Kidney epithelial cell (primary cell): ENCODE measurements at places on chromosomes 5 and 9. TPM values are rescaled to one million over a fixed set of nuclear protein-coding genes. Genes with fewer than 3 reads are reported as not detected.

The RBM27 gene
- 14.6 and 17.0 TPM in 2 replicates for total RNA-seq

GRCh38 chr5:60248901-60249300 lies 355.4 kb upstream of the PDE4D start:
- no peak for DNase-seq

- DNase-seq, result peak; percentile 70
These were observed 61.8 kb downstream of the COX7C start for GRCh38 chr5:86679529-86679928.

The DEPDC1B gene
- 10.6 TPM in 2 replicates for total RNA-seq

GRCh38 chr9:28212979-28213378 lies 639.7 kb upstream of the C9orf72 start:
- peak; percentile 92 for DNase-seq

GRCh38 chr5:31625394-31625793 lies 13.5 kb upstream of the PDZD2 start:
- DNase-seq, result no peak

DNA sequence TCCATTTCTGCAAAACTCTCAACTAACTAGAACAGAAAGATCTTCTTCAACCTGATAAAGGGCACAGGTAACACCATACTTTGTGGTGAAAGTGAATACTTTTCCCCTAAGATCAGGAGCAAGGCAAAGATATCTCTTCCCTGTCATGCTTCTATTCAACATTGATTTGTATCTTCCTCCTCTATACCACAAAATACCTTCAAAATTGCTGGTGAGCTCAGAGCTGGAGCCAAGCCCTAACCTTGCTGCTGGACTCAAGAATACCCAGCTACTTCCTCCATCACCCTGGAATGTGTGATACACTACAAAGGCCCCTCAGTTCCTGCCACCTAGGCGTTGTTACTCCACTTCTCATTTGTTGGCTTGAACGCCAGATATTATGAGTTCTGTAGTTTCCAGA lies 499.0 kb downstream of the ACTL7B start:
- DNase-seq, result no peak

The WHRN gene
- total RNA-seq, result 8.1 and 9.2 TPM in 2 replicates

DNA sequence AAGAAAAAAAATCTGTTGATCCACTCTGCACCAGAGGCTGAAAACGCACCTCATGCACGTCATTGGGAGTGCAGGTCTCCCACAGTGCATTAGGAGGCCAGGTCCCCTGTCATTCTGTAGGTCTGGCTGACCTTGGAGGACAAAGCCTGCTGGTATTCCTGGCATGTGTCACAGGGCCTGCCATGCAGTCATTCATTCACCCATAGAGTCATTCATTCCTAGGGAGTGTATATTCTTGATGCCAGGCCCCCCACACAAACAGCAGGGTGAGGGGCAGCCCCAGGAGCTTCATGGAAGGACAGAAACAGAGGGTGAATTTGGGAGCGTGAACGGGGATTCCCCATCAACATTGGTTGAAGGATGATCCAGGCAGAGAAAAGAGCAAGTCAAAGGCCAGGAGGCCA lies 2.2 kb downstream of the GBGT1 start:
- no peak for DNase-seq

GRCh38 chr9:104923740-104924139 lies 4.2 kb downstream of the ABCA1 start:
- DNase-seq, result no peak

- DNase-seq, result no peak
These were observed 291.7 kb downstream of the TRPM3 start for GRCh38 chr9:70829591-70830265.

DNA sequence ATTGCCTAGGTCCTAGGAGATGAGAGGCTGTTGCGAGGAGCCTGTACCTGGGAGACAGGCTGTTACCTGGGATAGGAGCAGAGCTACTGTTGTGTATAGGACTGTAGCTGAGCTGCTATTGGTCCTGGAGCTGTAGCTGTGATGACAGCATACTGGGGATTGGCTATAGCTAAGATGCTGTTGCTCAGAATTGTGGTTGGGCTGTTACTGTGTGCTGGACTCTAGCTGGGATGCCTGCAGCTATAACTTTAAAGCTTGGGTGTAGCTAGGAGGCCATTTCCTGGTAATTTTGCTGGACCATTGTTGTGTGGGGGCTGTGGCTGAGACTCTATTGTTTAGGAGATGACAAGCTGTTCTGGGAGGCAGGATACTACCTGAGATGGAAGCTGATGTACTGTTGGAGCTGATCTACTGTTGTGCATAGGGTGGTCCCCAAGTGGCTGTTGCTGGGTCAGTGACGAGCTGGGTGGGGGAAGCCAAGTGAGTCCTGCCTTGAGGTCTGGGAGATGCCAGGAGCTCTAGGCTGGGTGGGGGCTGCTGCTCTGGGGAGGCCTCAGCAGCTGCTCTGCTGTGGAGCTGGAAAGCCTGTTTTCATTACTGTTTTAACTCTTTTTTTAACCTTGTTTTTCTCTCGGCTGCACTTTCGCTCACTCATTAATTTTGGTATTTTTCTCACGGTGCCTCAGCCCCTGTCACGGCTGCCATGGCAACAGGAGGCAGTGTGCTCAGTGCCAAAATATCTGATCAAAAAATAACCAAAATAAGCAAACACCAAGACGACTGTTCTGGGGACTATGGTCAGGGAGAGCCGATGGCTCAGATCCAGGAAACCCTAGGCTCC lies 3.0 kb upstream of the PCDH1 start:
- DNase-seq, result no peak

The GMCL2 gene
- not detected in 2 replicates for total RNA-seq

The GZMA gene
- total RNA-seq, result not detected in 2 replicates
